ENCODE measurements at places on chromosomes 4 and X. TPM values are rescaled to one million over a fixed set of nuclear protein-coding genes. Genes with fewer than 3 reads are reported as not detected.

DNA sequence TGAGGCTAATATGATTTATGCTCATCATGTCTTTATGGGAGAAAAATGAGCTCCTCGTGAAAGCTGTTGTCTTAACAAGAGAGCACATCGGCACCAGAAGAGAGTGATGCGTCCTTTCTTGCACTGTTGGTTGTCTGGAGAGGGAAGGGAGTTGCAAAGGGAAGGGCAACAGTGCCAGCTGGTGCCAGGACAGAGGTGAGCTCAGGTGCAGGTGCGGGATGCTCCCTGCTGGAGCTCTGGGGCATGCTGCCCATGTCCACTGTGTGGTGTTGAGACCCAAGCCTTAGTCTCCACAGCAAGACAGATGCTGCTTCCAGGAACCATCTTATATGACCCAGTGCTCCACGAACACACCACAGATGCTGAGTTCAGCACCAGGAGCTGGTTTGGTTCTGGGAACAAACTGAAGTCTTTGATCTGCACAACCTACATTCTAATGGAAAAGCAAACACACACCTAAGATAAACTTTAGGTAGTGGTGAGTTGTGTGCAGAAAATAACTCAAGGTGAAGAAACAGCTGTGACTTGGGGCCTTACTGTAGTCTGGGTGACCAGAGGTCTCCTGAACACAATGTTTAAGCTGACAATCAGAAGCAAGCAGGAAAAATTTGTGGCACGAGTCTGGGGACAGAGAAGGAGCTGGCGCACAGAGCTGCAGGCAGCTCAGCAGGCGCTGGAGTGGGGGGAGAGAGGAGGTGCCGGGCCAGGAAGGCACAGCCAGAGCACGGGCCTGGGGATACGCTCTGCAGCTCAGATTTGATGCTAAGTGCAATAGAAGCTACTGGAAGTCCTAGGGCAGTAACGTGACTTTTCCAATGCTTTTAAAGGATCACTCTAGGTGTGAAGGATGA is 73.2 kb downstream of the HAUS3 start:
- no peak for DNase-seq

SLC38A5 gene
- 3.6 TPM for total RNA-seq

DNA sequence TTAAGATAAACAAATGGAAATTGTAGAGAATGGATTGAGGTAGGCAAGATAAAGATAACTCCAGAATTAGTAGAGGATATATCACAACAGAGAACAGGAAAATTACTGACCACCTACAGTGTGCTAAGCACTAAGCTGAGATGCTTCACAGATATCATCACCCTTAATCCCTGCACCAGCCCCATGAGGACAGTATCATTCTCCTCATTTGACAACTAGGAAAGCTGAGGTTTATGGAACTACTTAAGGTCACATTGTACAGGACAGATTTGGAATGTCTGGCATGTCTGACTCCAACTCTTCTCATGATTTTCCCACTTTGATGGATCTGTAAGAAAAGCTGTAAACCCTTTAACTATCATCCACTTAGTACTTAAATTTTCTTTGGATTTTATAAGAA is 95.5 kb downstream of the CASK start:
- no peak for DNase-seq

DNA sequence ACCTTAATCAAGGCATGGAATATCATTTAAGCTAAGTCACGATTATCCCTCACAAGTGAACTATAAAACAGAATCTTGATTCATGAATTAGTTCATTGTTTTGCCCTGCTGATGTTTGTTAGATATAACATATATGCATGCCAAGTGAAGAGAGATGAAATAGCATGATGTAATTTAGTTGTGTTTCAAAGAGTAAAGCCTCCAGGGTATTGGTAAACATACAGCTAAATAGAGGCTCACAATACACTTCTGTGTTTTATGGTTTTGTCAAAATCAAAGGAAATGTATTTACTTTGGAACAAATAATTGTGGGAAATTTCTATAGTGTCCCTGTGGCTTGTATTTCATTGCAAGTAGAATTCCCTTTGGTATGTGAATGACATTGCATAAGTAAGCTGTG is 69.0 kb upstream of the LEF1 start:
- no peak for DNase-seq

TLL1 gene
- 0.90 TPM for total RNA-seq

GRCh38 chrX:12898073-12898472 is 8.3 kb upstream of the TLR8 start:
- DNase-seq: no peak

GRCh38 chr4:3074078-3074845 is at the start of the genes HTT and HTT-AS:
Gene HTT, plus strand, starts transcription at chr4:3074681. Its CDS starts 145 bp downstream, at chr4:3074826.
Gene HTT-AS, minus strand, starts transcription at chr4:3074538.
- DNase-seq: peak; percentile 98

DNA sequence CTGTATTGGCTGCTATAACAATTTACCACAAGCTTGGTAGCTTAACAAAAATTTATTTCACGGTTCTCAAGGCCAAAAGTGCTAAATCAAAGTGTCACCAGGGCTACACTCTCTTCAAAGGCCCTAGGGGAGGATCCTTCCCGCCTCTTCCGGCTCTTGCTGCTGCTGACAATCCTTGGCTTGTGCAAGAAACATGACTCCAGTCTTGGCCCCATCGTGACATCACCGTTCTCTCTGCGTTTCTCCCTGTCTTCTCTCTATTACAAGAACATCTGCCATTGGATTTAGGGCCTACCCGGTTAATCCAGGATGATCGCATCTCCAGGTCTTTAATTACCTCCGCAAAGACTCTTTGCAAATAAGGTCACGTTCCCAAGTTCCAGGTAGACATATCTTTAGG is 10.4 kb upstream of the CLCN4 start:
- DNase-seq: no peak

SMARCA1 gene
- total RNA-seq: 32.4 TPM

CITED1 gene
- total RNA-seq: 0.45 TPM

- no peak for DNase-seq
These were observed 377 bp downstream of the CHRNA9 start for GRCh38 chr4:40335525-40335894.

TMEM35A gene
- total RNA-seq: not detected

GRCh38 chrX:2492531-2493218 is 8.1 kb downstream of the DHRSX start:
- peak; percentile 51 for DNase-seq

DNA sequence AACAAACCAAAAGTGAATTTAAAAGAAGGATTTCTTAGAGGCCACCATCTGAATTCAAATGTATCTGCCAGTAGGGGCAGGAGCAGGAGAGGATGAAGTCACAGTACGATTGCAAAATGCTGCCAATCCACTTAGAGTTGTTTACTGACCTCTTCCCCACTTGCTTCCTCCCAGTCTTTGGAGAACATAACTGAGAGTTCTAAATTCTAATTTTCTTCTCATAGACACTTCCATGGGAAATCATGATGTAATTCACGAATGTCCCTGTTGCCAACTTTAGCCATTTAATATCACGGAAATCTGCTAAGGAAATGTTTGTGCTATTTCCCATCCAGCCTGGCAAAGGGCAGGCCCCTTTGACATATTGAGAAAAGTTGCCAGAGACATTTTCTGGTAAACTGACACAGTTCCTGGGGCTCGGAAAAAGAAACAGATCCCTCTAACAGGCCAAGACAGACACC is 33.6 kb upstream of the NOCT start:
- DNase-seq: no peak

DNA sequence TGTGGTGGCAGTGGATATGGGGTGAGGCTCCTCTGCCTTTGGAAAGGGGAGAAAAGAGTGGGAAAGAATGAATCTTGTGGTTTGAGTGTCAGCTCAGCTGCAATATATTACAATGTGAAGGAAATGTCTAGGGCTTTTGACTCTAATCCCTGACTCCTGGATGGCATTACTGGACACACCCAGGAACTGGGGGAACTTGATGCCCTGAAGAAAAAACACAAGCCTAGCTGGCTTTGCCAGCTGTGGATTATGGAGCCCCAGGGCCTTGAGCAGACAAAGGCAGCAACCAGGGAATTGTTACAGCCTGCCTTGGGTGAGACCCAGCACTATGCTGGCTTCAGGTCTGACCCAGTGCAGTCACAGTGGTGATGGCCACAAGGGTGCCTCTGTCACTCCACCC is 57.1 kb upstream of the CYSLTR1 start:
- no peak for DNase-seq

DNA sequence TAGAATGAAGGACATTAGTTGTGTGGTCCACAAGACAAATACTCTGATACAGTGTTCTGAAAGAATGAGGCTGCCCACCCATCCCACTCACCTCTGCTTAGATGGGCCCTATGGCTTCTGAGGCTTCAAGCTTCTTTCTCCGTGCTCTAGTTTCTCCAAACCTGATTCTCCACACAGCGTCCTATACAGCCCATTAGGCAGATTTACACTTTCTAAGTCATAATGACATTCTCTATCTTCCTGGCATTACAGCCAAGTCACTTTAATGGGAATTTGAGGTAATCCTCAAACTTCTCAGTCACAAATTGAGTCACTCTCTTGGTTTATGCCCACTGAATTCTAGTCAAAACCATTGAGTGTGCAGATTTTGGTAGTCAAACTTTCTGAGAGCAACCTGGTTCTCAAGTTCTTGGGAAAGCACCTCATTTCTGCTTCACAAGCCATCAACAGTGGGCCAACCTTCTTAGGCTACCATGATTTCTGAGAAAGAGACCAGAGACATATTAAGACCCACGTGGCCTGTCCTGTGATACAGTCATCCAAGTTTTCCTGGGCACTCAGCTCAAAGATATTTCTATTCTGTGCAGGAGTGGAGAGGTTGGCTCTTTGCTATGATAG is 6.2 kb upstream of the SETD7 start:
- DNase-seq: no peak

Measured in heart left ventricle (tissue), 16 donors.